ENCODE measurements at places on chromosomes 13 and 19.

- no peak for DNase-seq
These were observed 12.1 kb downstream of the SOX1 start for GRCh38 chr13:112078879-112079531.

DNA sequence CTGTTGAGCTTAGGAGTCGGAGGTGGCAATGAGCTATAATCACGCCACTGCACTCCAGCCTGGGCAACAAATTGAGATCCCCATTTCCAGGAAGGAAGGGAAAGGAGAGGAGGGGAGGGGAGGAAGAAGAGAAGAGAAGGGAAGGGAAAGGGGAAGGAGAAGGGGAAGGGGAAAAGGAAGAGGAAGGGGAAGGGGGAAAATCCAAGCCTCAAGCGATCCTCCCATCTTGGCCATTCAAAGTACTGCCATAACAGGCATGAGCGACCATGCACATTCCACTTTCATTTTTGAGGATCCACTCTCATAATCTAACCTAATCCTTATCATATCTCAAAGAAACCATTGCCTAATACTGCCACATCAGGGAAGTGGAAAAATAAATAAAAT is 14.9 kb downstream of the ZNF443 start:
- no peak for DNase-seq

DNA sequence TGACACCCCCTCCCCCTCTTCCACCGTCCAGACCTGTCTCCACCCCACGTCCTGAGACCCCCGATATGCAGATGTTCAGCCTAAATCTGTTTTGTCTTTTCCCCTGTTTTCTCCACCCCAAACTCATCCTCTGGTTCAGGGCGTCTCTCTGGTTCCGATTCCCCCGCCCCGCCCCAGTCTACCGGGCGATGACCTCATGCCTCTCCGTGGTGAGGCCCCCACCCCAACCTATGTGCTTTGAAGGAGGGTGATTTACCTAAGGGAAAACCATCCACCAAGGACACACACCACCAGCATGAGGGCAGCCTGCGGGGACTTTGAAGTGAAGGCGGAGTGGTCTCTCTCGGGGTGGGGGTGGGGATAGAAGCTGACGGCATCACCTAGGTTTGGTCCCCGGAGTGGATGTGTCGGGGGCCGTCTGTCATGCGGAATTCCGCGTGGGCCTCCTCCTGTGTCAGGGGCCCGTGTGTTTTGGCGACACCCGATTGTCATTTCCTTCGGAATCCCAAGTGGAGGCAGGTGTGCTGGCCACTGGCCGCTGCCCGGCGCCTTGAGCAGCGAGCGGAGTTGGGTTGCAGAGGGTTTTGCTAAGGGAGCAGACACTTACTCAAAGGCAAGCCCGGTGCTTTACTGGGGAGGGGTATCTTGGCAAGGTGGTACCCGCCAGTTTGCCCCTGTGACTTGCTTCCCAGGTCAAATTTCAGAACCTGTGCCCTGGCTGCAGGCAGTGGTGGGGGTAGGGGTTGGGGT is 1.4 kb downstream of the FZR1 start:
- peak; percentile 38 for DNase-seq

- DNase-seq = no peak
These were observed 116.4 kb downstream of the AKAP11 start for GRCh38 chr13:42388326-42388725.

DNA sequence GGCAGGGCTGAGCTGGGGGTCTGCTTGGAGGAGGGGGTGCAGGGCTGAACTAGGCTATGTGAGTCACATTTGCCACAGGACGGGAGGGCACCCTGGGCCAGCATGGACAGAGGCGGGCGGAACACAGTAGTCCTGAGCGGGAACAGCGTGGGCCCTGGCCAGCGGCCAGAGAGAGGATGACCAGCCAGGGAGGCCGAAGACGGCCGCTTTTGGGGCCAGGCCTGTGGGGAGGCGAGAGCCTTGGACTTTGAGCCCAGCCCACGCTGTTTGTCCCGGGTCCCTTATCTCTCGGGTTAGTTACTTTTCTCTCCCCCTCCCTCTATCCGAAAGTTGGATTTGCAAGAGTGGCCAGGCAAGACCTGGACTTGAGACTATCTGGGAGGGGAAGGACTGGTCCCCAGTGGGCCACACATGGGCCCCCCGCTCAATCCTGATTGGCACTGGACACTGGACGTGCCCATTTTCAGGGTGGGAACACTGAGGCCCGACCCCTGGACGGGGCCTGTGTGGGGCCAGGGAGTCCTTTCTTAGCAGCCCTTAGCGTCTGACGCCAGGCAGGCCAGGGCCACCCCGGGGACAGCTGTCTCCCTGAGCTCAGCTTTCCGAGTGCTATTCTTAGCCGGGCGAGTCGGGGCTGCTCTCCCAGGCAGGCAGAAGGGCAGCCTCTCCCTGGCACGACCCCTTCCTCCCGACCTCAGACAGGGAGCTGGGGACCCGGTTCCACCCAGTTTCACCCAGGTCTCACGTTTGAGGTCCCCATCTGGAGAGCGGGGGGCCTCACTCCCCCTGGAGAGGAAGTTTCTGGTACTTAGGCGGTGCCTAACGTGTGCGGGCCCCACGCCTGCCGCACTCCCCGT is 833 bp downstream of the GAMT start:
- no peak for DNase-seq

DNA sequence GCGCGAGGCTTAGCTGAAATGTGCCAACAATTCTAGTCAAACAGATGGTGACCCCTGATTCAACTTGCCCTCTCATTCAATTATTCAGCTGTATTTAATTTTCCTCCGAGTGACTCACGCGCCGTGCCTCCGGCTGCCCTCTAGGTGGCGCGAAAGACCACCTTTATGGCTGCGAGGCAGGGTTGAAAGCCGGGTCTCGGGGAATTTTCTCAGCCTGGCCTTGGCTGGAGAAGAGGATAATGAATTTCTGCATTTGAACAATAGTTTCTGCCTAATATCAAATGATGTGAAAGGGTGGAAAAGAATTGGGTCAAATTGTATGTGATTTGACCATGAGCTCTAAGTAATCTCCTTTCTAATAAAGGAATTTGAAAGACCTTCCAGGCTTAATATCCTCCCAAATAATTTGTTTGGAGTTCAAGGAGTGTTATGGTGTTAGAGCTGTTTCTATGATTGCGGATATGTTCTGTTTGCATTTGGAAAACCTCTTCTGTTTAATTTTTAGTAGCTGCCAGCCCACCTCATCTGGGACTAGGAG is 310.9 kb downstream of the ZNF536 start:
- peak; percentile 5 for DNase-seq

DNA sequence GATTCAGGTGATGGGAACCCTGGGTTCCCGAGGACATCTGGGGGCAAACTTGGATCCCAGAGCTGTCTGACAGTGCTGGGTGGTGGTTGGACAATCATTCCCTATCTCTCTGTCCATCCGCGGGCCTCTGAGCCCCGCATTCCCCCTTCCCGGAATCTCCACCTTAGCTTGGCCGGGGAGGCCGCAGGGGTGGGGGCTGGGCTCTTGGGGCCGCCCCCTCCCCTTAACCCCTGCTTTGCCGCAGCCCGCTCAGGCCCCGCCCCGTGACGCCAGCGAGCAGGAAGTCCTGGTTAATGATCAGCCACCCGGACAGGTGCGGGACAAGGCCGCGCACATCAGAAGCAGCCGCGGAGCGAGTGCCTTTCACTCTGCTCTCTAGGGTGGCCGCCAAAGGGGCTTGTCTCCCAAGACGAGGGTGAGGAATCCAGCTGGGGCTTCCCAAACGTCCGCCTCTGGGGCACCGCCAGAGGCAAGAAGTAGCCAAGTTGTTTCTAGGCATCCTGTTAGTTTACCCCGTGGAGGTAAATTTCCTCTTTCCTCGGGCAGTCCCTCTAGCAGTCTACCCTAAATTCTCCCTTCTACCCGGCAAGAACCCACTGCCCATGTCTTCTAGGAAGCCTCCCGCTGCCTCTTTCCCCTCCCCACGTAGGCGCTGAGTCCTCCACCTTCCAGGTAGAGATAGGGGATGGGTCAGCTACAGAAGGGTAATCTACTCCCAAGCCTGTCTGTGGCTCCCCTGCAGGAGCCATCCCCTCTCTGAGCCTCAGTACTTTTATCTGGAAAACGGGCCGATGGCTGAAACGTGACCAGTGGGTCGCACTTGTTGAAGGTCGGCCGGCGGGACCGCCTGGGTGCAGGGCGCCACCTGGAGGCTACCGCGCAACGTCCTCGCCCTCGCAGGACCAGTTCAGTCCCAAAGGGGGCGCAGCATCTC is 3.0 kb downstream of the IRF2BP1 start:
- peak; percentile 61 for DNase-seq

- DNase-seq = no peak
These were observed 21.2 kb downstream of the RCBTB2 start for GRCh38 chr13:48511621-48512230.

- no peak for DNase-seq
These were observed 640.8 kb downstream of the EFNB2 start for GRCh38 chr13:105894697-105895096.

DNA sequence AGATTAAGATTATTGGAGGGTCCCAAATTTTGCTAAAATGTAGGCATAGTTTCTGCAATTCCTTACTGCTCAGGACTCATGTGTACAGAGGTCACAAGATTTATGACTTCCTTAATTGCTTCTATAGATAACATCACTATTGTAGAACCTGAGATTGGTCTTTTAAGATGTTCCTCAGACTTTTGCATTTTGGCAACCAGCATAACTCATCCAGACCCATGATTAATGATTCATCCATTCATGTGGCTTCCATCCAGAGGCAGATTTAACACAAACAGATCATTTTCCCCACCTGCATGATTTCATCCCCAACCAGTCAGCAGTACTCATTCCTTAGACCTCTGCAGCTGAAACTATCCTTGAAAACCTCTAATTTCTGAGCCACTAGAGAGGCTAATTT is 34.5 kb upstream of the CEACAM8 start:
- DNase-seq = no peak

DNA sequence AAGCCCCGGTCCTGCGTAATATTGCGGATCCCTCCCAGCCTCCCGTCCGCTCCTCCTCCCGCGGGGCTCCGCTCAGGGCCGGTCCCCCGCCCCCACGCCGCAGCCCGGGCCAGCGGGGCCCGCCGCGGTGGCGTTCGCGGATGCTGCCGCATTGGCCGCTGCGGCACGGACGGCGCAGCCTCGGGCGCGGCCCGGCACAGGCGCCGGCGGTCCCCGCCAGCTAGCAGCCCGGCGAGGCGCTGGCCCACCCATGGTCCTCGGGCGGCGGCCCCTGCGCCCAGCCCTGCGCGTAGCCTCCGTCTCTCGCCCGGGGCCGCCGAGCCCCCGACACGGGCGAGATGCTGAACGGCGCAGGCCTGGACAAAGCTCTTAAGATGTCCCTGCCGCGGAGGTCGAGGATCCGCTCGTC is at the start of gene ATP8A2:
TSS of gene ATP8A2 (plus strand) at position 100 of the 409 bp plus-strand sequence. CDS start at position 339, 239 bp downstream.
- no peak for DNase-seq

- DNase-seq = peak; percentile 77
These were observed 1.5 kb upstream of the GADD45B start for GRCh38 chr19:2474232-2475017.

DNA sequence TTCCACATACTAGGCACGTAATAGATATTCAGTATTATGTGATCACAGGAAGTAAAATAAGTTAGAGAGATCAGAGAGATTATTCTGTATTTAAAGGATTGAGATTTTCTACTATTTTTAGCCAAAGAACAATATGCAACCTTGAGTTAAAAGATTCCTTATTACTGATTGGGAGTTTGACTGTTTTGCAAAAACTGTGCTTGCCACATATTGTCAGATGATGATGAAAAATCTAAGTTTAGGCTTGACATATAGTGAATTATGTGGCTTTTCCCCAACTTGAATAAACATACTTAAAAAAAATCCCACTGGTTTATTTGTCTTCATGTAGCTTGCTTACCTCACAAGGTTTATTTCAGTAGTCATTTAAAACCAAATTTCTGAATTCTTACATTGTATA is 194.4 kb downstream of the KCNRG start:
- no peak for DNase-seq

DNA sequence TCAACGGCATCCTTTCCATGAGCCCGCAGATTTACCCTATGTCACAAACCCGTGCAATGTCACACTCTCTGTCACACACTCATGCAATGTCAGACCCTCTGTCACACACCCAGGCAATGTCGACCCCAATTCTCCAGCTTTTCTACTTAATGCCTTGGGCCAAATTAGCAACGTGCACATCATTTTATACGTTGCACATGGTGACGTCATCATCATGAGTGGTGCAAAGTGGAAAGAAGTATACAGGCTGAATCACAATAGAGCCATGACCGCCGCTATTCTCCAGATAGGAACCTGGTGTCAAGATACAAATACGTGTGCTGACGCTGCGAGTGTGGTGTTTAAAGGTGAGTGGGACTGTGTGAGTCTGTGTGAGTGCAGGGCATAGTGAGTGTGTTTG is 21.7 kb upstream of the ZNF845 start:
- DNase-seq = no peak

GRCh38 chr19:13103581-13104359 is 1.1 kb upstream of the LYL1 start:
- no peak for DNase-seq

DNA sequence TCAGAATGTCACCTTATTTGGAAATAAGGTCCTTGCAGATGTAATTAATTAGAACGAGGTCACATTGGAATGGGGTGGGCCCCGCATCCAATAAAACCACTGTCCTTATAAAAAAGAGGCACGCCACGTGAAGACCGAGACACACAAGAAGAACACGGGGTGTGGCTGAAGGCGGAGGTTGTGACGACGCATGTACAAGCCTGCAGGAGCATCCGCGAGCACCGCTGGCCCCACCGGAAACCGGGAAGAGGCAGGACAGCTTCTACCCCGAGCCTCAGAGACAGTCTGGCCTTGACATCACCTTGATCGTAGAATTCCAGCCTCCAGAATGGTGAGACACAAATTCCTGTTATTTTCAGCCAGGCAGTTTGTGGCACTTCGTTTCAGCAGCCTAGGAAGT is 177.9 kb downstream of the COL4A1 start:
- DNase-seq = no peak

- no peak for DNase-seq
These were observed 247.7 kb upstream of the SLITRK1 start for GRCh38 chr13:84129966-84130365.

DNA sequence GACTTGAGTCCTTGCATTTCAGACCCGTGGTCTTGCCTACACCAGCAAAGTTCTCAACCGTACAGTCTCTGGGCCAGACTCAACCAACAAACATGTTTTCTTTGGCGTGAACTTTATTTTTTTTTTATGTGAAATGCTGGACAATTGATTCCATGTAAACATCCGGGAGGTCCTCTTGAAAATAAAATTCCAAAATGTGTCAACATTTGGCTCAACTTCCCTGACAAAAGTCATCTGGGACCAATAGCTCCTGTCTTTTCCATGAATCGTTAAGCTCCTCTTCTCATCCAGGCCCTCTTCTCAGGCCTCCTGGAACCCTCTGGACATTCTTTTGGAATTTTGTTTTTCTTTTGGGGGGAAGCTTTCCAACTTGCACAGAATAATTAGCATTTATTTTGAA is 2.7 kb downstream of the ALDH16A1 start:
- DNase-seq = no peak

GRCh38 chr19:858868-859843 is at the start of gene CFD:
TSS of gene CFD (plus strand) at chr19:859664. CDS start at chr19:859690, 26 bp downstream.
- no peak for DNase-seq

GRCh38 chr13:100235311-100235901 is 146.5 kb downstream of the PCCA start:
- DNase-seq = no peak

Data from stimulated activated CD4-positive, alpha-beta T cell treated with anti-CD3 and anti-CD28 coated beads, Interleukin-15, amount 100 ng/mL, for 1 hour (primary cell).